GM13977 (cell line): ENCODE measurements at places on chromosomes 16 and 17.

- no peak for DNase-seq
Observed at GRCh38 chr17:9381068-9381467, 194.6 kb downstream of the STX8 start.

GRCh38 chr17:57629470-57629869 is 115.6 kb downstream of the CCDC182 start:
- DNase-seq = peak; percentile 56

DNA sequence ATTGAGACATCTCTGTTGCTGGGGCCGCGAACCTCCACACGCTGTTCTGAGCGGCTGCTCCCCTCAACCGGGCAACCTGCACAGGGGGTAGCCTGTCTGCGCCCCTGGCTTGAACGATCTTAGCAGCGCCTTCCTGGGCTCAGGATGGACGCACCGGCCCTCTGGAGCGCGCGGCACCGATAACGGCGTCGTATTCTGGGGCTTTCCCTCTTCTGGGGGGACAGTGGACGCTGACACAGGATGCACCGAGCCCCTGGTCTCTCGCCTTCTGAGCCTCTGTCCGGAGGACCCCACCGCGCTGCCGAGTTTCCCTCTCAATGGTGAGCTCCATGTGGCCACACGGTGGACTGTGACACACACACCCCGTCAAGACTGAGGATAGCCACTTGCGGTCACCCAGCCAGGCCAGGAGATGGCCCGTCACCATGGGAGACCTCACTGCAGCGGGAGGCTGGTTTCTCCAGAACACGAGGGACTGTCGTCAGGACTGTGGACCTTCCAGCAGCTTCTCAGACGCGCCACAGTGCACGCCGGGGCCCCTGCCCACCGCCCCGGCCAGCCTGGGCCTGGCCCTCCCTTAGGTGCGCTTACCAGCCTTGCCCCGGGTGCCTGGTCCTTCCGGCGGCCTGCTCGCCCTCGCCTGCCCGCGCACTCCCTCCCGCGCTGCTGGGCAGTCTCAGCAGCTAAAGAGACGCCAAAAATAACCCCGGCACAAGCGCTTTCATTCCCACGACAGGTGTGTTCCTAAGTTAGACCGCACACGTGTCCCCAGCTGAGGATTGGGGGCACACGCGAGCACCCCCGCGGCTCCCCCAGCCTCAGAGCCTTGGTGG is 30.0 kb upstream of the PABPN1L start:
- DNase-seq = no peak

- no peak for DNase-seq
Observed at GRCh38 chr16:79517156-79517555, 83.4 kb downstream of the MAF start.

- no peak for DNase-seq
Observed at GRCh38 chr16:12063004-12063395, 86.5 kb downstream of the SNX29 start.

GRCh38 chr16:49620158-49620868 is 235.6 kb downstream of the ZNF423 start:
- DNase-seq = no peak

- no peak for DNase-seq
Observed at GRCh38 chr17:8826808-8827435, 27.8 kb upstream of the MFSD6L start.

DNA sequence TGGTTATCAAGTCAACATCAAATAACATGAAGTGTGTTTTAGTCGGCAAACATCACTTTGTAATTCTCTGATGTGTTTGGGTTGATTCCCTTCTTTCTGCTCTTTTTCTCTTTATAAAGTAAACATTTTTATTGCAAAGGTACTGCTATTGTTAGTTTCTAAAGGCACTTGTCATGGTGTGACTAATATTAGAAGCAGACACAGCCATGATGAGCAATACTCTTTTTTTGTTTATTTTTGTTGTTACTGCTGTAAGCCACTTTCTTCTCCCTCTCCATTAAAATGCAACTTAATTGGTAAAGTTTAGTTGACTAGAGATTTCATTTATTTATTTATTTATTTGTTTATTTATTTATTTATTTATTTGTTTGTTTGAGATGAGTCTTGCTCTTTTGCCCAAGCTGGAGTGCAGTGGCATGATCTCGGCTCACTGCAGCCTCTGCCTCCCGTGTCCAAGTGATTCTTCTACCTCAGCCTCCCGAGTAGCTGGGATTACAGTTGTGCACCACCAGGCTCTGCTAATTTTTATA is 424.7 kb downstream of the WWOX start:
- no peak for DNase-seq

DNA sequence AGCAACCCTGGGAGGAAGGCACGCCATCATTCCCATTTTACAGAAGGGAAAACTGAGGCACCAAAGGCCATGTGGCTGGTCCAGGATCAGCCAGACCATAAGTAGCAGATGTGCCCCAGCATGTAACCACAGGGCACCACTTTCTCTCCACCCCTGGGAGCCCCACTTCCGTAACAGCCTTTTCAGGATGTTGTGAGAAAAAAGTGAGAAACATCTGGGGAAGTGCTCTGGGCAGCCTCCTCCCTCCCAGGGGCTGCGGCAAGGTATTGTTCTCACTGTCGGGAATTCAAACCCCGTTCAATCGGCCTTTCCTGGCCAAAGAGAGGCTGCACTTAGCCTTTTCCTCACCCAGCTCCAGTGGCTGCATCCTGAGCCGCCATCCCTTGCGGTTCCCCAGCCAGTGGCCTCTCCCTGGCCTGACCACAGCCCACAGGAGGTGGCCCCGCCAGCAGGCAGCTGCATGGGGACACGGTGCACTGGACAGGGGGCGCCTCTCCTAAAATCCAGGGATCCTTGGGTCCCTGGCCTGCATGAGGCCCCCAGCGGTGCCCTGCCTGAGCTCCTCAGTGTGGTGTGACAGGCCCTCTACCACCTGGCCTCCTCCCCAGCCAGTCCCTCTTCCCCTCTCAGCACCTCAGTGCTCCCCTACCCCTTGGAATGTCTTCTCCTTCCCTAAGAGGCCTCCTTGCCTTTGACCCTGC is 5.7 kb upstream of the CDH5 start:
- no peak for DNase-seq

DNA sequence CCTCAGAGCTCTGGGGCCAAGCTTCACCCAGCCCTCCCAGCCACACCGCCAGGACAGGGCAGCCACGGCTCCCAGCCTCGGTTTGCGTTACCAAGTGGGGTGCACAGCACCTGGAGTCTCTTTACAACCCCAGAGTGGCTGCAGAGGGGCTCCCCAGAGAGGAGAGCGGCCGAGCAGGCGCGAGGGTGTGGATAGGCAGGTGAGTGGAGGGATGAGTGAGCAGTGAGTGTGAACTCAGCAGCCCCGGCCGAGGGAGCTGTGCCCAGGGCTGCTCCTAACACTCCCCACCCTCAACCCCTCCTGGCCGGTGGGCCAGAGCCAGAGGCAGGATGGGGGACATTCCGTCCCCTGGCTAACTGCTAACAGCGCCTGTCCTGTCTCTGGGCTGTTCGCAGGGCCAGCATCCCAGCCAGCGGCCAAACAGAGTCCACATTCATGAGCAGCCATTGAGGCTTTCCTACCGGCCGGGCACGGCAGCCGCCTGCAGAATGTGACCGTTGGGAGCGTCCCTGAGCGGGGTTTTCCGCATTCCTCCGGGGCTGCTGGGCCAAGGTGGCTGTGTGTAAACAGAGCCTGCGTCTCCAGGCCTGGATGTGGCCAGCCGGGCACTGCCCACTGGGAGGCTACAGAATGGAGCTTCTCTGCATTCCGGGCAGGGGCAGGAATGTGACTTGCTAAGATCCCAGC is 5.3 kb downstream of the ZNF469 start:
- no peak for DNase-seq

DNA sequence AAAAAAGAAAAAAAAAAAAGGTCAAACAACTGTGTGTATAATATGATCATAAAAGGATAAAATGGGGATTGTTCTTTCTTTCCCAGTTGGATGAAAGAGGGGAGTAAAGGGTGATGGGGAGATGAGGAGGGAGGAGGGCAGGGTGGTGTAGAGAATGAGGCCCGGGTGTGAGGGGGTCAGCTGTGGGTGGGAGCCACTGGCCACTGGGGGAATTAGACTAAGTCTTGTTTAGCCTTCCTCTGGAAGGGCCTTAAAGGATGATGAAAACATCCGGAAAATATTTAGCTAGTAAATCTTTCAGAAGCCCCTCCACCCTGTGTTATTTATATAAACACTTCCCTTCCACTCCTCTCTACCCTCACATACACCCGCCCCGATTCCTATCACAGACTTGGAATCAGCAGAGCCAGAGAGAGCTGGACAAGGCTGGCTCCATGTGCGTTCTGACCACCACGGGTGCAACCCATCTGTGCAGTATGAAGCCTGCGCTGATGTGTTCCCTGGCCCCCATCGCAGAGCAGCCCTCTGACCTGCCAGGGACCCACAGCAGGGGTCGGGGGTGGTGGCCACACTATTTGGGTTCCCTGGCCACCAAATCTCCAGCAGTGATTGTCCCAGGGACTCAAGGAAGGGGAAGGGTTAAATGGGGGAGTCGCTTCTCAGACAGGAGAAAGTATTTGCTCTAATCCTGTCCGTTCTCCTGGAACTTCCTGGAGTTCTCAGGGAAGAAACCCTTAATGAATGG is 72.7 kb downstream of the GAS7 start:
- no peak for DNase-seq

- DNase-seq = no peak
Observed at GRCh38 chr16:84740596-84741116, 40.9 kb downstream of the USP10 start.

DNA sequence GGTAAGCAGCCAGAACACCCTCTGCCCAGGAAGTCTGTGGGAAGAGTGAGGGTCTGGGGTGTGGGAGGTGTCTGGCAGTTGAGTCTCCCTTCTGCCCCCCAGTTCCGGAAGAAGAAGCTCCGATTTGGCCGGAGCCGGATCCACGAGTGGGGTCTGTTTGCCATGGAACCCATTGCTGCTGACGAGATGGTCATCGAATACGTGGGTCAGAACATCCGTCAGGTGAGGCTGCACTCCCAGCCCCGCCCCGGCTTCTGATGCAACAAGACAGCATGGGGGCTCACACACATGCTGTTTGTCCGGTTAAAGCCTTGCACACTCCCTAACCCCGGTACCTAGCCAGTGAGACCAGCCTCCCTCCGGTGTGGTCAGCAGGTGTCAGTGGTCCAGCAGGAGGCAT is 4.0 kb upstream of the HSD3B7 start:
- no peak for DNase-seq

DNA sequence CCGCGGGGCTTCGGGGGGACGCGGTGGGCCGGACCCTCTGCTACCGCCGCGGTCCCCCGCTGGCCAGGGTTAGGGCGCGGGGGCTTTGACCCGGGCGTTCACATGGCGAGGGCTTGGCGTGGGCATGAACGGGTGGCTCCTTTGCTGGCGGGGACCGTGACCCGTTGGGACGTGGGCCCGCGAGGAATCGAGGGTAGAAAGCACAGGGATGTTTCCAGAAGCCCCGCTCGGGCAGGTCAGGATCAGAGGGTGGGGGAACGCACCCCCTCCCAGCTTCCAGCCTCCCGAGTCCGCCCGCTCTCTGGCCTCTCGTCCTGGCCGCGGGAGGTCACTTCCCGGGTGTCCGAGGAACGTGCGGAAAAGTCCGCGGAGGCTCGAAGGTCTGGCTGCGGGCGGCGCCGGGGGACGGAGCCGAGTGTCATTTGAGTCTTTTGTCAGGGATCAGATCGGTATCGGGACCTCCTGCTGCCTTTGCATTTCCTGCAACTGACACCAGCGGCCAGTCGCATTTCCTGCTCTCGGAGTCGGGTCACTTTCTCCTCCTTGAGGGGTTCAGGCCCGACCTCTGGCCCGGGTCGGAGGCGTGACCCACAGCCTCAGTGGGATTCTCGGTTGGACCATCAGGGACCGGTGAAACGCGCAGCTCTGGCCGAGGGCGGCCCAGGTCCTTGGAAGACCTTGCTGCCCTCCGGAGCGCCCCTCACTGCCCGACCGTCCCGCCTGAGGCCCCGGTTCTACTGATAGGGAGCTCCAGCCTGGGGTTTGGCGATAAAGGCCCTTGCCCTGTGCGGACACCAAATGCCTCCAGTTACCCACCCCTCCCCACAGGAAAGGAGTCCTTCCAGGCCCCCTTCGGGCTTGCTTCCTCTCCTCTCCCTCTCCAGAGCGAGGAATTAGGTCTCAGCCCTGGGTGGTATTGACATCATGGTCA is 702 bp upstream of the WNT3 start:
- peak; percentile 72 for DNase-seq

DNA sequence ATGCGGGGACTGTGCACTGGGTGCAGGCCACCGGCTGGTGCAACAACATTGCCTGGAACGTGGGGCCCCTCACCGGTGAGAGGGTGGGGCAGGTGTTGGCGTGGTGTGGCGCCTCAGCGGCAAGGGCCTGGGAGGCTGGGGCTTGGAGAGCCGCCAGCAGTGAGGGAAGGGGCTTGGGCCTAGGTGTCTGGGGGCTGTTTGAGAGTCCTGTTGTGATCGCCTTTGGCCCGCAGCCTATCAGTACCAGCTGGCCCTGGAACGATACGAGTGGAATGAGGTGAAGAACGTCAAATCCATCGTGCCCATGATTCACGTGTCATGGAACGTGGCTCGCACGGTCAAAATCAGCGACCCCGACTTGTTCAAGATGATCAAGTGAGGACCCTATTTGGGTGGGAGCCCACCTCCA is 2.6 kb upstream of the TMEM88 start:
- no peak for DNase-seq

DNA sequence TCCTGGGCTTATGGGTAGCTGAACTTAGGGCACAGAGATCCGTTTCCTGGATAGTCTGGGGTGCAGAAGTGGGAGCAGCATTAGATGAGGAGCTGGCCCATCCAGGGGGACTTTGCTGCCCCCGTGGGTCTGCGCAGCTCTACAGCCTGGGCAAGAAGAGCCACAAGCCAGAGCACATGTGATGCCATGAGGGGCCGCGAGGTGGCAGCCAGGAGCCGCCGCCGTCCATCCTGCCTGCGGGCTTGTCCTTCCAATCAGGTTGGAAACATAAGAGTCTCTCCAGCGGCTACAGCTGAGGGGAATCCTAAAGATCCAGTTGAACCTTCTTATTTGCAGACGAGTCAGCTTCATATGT is 21.9 kb downstream of the C1QTNF1 start:
- peak; percentile 89 for DNase-seq

- DNase-seq = no peak
Observed at GRCh38 chr16:4097826-4098240, 18.4 kb downstream of the ADCY9 start.

DNA sequence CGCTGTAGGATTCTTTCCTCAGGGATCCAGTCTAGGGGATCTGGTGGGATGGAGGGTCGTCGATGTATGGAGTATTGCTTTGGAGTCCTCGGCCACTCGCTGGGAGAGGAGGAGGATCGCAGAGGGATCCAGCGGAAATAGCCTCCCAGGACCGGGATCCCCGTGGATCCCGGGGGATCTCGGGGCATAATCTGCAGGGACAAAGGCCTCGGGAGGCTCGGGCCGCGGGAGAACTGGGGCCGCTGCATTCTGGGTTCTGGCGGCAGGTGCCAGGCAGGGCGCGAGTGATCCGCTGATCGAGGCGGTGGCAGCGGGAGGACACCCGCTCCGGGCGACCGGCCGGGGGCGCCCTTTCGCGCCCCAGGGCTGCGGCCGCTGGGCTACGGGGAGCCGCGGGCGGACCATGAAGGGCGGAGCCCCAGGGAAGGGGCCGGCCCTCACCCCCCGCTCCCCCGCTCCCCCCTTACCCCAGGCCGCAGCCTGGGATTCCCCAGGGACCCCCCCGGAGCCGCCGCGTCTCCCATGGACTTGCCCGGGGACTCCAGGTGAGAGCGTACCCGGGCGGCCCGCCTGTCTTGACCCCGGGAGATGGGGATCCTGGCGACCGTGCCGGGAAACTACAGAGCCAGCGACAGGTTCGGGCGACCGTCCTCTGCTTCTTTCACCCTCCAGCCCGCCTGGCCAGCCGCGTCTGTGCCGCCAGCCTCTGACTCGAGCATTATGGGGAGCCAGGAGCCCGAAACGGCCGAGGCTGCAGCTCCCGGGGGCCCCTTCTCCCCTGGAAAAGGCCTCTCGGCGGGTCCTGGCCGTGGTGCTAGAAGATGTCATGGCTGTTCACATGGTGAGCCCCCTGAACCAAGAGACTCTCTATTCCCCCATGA is 604 bp downstream of the PRR14 start:
- peak; percentile 93 for DNase-seq
